Left ventricle myocardium inferior (tissue), 1 donor: ENCODE measurements at places on chromosomes 12 and 14.

GRCh38 chr12:64685605-64686004 lies 73.6 kb downstream of the GNS start:
- peaks cover 28% of the 10 kb centered on the region for H3K36me3 ChIP-seq
- DNase-seq: no peak
- H3K27ac ChIP-seq: peak overlapping the region; percentile 14
- H3K4me1 ChIP-seq: peaks cover 67% of the 10 kb centered on the region

GRCh38 chr14:61647704-61648103 lies 47.6 kb upstream of the HIF1A start:
- H3K4me1 ChIP-seq: no peaks in the 10 kb centered on the region
- H3K36me3 ChIP-seq: no peaks in the 10 kb centered on the region
- no peak for DNase-seq
- no peaks in the 10 kb centered on the region for H3K27me3 ChIP-seq

DNA sequence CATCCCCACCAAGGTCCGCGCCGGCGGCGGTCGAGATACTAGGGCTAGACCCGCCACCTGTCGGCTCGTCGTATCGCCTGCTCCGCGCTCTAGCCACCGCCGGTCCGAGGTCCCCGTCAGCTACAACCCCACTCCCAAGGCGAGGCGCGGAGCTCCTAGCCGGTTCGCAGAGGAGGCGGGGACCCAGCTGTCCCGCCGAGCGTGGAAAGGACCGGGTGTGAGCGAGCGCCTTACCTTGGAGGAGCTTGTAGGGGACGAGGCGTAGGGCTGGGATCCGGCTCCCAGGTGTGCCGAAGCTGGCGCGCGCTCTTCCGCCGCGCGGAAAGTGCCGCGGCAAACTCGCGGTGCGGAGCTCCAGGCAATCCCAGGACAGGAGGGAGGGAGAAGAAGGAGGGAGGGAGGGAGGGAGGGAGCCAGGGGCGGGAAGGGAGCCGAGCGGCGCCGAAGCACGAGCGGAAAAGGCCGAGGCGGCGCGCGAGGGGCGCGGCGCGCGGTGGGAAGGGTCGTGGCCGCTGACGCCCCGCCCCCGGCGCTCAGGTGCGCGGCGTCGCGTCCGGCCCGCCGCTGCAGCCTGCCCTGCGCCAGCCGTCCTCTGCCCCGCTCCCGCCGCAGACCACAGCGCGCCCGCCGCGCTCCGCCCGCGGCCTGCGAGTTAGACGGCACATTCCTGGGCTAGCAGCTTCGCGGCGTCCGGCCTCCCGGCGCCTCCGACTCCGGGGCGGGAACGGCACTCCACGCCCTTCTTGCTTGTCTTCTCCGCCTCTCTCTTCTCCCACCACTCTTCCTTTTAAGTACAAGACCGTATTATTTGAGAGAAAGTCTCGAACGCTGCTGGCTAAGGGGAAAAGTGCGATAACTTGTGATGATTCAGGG lies at the start of gene PAWR:
Gene PAWR (minus strand): TSS at position 327 of the 873 bp plus-strand sequence. CDS start 720 bp downstream, outside the sequence.
- H3K27me3 ChIP-seq: peaks cover 24% of the 10 kb centered on the region
- peak within 1 kb of the TSS; percentile 92 for H3K4me3 ChIP-seq
- DNase-seq: peak; percentile 47
- peaks cover 30% of the 10 kb centered on the region for H3K4me1 ChIP-seq
- no peaks in the 10 kb centered on the region for H3K36me3 ChIP-seq
- H3K27ac ChIP-seq: peak within 1 kb of the TSS; percentile 79

DNA sequence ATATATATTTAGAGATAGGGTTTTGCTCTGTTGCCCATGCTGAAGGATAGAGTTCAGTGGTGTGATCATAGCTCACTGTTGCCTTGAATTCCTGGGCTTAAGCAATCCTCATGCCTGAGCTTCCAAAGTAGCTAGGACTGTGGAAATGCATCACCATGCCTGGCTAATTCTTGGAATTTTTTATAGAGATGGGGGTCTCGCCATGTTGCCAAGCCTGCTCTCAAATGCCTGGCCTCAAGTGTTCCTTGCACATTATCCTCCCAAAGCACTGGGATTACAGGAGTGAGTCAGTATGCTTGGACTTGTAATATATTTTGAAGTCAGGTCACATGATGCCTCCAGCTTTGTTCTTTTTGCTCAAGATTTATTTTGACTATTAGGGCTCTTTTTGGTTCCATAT lies 178.0 kb downstream of the RPAP3 start:
- H3K27me3 ChIP-seq: peaks cover 17% of the 10 kb centered on the region
- DNase-seq: no peak
- H3K27ac ChIP-seq: no peak overlapping the region
- no peak overlapping the region for H3K4me3 ChIP-seq
- H3K4me1 ChIP-seq: no peaks in the 10 kb centered on the region

DNA sequence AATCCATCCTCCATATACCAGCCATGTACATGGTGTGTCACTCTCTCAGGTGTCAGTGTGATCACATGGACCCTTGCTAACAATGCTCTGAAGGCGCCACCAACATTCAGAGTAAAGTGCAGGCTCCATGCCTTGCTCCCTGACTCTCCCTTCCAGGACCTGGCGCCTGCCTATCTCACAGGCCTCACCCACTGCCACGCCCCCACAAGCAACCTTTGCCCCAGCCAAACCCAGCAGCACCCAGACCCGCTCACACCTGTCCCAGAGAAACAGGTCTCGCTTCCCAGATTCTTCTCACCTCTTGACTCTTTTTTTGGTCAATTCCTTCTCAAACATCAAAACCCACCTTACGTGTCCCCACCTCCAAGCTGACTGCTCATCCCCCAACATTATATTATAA lies 52.3 kb downstream of the KCNK10 start:
- no peaks in the 10 kb centered on the region for H3K36me3 ChIP-seq
- H3K27me3 ChIP-seq: peaks cover 47% of the 10 kb centered on the region
- no peak overlapping the region for H3K27ac ChIP-seq
- no peak for DNase-seq

GRCh38 chr12:68745904-68746571 lies at the start of gene SLC35E3:
Gene SLC35E3, plus strand, starts transcription at chr12:68746176. Its CDS starts 202 bp downstream, at chr12:68746378.
- no peaks in the 10 kb centered on the region for H3K27me3 ChIP-seq
- peak within 1 kb of the TSS; percentile 80 for H3K4me3 ChIP-seq
- H3K4me1 ChIP-seq: peaks cover 40% of the 10 kb centered on the region
- H3K36me3 ChIP-seq: peaks cover 9% of the 10 kb centered on the region
- peak within 1 kb of the TSS; percentile 87 for H3K27ac ChIP-seq

- H3K4me1 ChIP-seq: peaks cover 3% of the 10 kb centered on the region
- no peak overlapping the region for H3K27ac ChIP-seq
- no peaks in the 10 kb centered on the region for H3K27me3 ChIP-seq
- H3K4me3 ChIP-seq: no peak overlapping the region
- no peak for DNase-seq
These were observed 6.5 kb upstream of the PLXNC1 start for GRCh38 chr12:94141892-94142291.

DNA sequence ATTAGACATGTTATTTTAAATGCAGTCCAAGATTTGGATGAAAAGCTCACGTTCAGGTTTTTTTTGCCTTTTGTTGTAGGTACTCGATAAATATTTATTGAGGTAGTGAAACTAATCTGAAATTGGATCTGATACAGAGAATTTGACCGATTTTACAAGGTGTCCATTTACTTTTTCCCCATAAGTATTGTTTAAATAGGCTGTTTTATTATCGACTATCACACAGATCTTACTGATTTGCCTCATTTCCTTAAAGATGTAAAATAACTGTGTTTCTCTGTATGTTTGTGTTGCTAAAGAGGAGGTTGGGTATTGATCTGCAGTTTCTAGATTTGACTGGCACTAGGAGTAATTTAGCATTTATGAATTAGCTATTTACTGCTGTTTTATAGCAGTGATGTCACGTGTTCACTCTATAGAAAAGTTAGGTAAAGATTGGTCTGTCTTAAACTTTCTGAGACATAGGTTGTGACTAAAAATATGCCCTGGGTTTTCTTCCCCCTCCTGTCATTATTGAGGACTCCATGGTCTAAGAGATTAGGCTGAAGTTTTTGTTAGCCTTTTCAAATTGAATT lies 3.5 kb downstream of the RAP1B start:
- H3K4me3 ChIP-seq: no peak overlapping the region
- peaks cover 84% of the 10 kb centered on the region for H3K4me1 ChIP-seq
- DNase-seq: no peak

DNA sequence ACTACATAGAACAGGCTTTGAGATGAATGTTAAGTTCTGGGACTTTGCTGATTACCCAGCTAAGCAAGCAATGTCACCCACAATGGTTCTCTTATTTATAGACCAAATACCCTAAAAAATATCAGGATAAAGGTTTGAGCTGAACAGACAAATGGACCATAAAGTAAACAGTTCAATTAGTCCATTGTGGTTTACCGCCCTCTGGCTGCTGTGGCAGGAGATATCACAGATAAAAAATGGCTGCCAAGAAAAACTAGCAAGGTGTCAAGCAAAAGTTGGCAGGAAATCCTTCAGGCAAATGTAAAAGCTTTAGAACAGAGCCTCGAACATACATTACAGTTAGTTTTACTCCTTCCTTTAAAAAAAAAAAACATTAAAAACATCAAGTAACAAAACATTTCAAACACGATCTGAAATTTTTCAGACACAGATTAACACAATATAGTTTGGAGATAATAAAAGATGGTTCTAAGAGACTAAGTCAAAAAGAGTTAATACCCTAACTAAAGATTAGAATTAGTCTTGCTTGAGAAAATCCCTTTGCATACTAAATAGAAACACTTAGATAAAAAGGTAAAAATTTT lies 41.3 kb downstream of the MED13L start:
- H3K4me1 ChIP-seq: peaks cover 56% of the 10 kb centered on the region
- DNase-seq: peak; percentile 33
- no peaks in the 10 kb centered on the region for H3K27me3 ChIP-seq
- no peaks in the 10 kb centered on the region for H3K36me3 ChIP-seq

- no peak overlapping the region for H3K27ac ChIP-seq
- peaks cover 5% of the 10 kb centered on the region for H3K4me1 ChIP-seq
- H3K4me3 ChIP-seq: no peak overlapping the region
- no peaks in the 10 kb centered on the region for H3K36me3 ChIP-seq
These were observed 8.6 kb downstream of the EDDM3A start for GRCh38 chr14:20754308-20754707.

DNA sequence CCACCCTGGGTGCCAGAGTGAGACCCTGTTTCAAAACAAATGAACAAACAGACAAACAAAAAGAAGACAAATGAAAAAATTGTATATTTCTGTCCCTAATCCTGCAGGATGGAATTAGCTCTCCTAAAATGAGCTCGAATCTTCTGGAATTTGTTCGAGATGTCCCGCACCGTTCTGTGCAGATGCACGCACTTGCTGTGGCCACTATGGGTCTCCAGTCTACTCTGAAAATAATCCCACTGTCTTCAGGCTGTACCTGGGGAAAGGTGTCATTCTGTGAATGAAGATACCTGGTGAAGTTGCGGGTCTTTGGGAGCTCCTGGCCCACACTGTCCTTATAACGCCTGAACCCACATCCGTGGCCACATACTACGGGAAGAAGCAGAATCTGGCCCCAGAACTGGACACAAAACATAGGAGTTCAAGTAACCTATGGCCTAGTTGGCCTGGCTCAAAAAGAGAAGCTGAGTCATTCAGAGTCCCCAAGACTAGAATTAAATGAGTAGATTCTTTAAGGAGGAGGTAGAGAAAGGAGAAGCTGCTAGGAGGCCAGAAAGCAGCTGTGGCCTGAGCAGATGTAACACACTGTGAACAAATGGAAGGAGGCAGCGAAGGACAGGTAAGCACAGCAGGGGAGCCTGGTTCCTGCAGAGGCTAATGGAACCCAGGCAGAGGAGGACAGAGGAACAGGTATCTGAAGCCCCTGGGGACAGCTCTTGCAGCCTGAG lies 108.6 kb downstream of the FOXN3 start:
- H3K27ac ChIP-seq: no peak overlapping the region
- no peak overlapping the region for H3K4me3 ChIP-seq
- H3K4me1 ChIP-seq: peaks cover 77% of the 10 kb centered on the region

DNA sequence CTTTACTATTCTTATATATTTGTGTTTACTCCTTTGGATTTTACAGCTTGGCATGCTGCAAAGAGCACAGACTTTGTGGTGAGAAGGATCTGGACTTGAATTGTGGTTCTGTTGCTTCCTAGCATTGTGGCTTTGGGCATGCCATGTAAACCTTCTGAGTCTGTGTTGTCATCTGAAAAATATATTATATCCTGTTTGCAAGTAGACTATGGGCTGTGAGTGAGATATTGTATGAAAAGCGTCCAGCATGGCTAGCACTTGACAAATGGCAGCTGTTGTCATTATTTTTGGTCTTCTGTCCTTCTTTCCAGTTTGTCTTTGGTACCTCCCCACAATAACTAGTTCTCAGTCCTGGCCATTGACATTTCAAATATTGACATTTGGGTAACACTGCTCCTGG lies 61.8 kb upstream of the DACT1 start:
- no peaks in the 10 kb centered on the region for H3K36me3 ChIP-seq
- DNase-seq: no peak
- no peak overlapping the region for H3K4me3 ChIP-seq

DNA sequence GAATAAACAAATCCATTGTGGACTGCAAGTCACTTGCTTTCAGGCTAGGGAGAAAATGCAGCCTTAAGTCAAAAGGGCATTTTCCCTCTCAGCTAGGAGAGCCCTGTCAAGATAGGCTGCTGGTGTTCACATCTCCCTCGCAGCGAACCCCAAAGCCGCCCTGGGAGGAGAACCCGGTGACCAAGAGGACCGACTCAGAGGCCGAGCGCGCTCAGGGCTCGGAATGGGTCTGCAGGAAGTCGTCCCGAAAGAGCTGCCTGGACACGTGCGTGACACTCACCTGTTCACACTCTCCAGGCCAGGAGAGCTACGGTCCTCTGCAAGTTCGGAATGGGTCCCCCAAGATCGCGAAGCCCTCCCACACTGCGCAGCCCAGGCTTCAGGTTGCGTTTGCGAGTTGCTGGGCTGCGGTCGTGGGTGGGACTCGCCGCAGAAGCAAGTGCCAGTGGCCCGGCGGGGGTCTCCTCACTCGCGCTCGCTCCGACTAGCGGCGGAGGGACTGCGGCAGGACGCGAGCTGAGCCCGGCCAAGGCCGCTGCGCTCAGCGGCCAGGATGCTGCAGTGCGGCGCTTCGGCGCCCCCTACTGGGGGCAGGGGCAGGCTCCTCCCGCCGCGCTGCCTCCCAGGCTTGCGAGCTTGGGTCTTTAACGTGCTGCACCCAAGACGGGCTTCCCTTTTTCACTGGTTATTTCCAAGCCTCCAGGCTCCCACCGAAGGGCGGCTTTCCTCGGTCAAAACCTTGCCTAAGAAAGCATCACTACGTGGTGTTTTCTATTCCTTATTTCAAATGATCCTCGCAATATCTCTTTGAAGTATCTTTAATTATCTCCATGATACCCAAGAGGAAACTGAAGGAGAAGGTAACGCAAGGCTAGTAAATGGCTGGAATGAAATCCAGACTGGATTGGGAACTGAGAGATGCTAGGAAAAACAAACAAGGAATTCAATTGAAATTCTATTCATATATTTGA lies at the start of gene RERG:
Gene RERG (minus strand): TSS at position 503 of the 971 bp plus-strand sequence. CDS start 3,928 bp downstream, outside the sequence.
- peak within 1 kb of the TSS; percentile 86 for H3K27ac ChIP-seq
- peak; percentile 80 for DNase-seq
- H3K4me3 ChIP-seq: peak within 1 kb of the TSS; percentile 72
- peaks cover 50% of the 10 kb centered on the region for H3K27me3 ChIP-seq
- peaks cover 18% of the 10 kb centered on the region for H3K4me1 ChIP-seq

- DNase-seq: peak; percentile 45
- H3K36me3 ChIP-seq: no peaks in the 10 kb centered on the region
- H3K4me1 ChIP-seq: peaks cover 82% of the 10 kb centered on the region
- H3K27me3 ChIP-seq: no peaks in the 10 kb centered on the region
- H3K4me3 ChIP-seq: no peak overlapping the region
These were observed 10.3 kb downstream of the TTC7B start for GRCh38 chr14:90805662-90806540.
